ENCODE measurements at places on chromosomes 7 and 10. TPM values are rescaled to one million over a fixed set of nuclear protein-coding genes. Genes with fewer than 3 reads are reported as not detected.

LRRC17 gene
- total RNA-seq, result 50.8 TPM

SLC16A9 gene
- total RNA-seq, result 3.8 TPM

FAS gene
- total RNA-seq, result 13.9 TPM

MOGAT3 gene
- total RNA-seq, result 6.3 TPM

ALOX5 gene
- 5.0 TPM for total RNA-seq

GRCh38 chr7:74461970-74462706 lies 8.4 kb downstream of the GTF2IRD1 start:
- no peaks in the 10 kb centered on the region for H3K36me3 ChIP-seq
- peak overlapping the region; percentile 58 for H3K27ac ChIP-seq
- H3K27me3 ChIP-seq, result no peaks in the 10 kb centered on the region
- peaks cover 38% of the 10 kb centered on the region for H3K4me1 ChIP-seq
- no peak overlapping the region for H3K4me3 ChIP-seq

DNA sequence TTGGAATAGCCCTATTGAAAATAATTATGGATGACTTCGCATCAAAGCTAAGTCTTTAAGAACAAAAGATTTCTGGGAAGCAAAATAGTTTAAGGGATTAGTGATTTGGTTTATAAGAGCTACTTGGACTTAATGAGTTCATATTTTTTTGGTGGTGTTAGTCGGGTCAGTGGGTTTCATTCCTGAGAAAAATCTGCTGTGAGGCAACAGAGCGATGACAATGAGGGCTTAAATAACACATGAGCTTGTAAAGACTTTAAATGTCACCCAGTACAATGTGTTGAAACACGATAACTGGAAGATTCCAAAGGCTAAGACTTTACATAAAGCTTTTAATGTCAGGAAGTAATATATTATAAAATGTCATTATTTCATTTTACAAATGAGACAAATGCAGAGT lies 178.8 kb downstream of the ARL4A start:
- no peak overlapping the region for H3K27ac ChIP-seq
- no peak overlapping the region for H3K4me3 ChIP-seq
- no peak for DNase-seq
- no peaks in the 10 kb centered on the region for H3K27me3 ChIP-seq

DNA sequence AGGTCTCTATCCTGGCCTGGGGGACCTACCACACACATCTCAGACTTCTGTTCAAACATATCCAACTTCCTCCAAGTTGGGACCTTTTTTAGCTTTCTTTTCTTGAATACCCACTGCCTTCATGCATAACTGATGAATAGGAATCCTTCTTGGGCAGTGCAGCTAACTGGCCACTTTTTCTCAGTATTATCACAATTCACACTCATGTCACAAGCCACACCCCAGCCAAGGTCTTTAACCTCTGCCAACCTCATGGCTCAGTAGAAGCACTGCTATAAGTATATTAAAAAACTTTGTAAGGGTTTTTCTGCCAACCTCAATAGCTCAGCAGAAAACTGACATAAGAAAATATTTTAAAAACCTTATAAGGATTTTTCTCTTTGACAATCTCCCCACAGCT lies 44.5 kb downstream of the HHEX start:
- no peak overlapping the region for H3K27ac ChIP-seq
- peaks cover 4% of the 10 kb centered on the region for H3K27me3 ChIP-seq
- H3K4me1 ChIP-seq, result no peaks in the 10 kb centered on the region
